ENCODE measurements at places on chromosomes 3 and 15. TPM values are rescaled to one million over a fixed set of nuclear protein-coding genes. Genes with fewer than 3 reads are reported as not detected.
A peak's percentile ranks its signal among the peaks of the same experiment; 100 is the strongest.

DNA sequence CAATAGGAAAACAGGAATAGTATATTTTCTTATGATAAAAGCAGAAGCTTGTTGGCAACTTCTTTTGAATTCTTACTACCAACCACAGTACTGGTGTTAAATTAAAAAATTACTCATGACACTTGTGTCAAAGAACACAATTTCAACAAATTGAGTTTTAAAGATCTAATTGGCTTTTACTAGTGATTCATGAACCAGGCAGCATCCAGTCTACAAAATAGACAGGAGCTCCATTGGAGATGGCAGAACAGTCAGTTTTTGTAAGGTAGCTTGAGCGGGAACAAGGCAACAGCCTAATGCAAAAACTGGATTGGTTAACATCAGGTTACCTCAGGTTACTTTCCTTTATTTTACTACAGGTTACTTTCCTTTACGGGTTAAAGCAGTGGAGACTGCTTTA lies 181.3 kb upstream of the THBS1 start:
- DNase-seq = no peak

DNA sequence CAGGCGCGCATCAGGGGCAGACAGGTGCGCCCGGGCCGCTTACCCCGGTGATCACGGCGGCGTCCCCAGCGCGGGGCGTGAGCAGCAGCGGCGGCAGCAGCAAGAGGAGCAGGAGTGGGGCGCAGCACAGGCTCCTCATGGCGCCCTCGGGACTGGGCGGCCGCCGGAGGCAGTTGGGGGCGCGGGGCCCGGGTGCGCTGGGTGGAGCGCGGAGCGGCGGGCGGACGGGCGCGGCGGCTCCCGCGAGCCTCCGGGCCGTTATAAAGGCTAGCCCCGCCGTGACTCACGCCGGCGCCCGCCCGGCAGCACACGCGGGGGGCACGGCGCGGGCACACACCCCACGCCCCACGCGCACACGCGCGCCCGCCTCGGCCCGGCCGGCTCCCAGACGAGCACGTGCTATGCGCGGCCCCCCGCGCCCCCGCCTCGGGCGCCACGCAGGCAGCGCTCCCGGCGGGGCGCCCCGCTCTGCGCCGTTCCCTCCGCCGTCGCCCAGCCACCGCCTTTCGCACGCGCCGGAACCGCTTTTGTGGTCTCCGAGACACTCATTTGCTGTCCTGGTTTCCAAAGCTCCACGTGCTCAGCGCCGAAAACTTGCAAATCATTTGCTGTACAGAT lies at the start of gene PROK2:
Gene PROK2, minus strand, starts transcription at position 235 of the 618 bp plus-strand sequence. Its CDS starts 96 bp downstream, at position 139.
- DNase-seq = no peak

GRCh38 chr15:39855400-39855799 lies 64.7 kb downstream of the GPR176 start:
- no peak for DNase-seq

DNA sequence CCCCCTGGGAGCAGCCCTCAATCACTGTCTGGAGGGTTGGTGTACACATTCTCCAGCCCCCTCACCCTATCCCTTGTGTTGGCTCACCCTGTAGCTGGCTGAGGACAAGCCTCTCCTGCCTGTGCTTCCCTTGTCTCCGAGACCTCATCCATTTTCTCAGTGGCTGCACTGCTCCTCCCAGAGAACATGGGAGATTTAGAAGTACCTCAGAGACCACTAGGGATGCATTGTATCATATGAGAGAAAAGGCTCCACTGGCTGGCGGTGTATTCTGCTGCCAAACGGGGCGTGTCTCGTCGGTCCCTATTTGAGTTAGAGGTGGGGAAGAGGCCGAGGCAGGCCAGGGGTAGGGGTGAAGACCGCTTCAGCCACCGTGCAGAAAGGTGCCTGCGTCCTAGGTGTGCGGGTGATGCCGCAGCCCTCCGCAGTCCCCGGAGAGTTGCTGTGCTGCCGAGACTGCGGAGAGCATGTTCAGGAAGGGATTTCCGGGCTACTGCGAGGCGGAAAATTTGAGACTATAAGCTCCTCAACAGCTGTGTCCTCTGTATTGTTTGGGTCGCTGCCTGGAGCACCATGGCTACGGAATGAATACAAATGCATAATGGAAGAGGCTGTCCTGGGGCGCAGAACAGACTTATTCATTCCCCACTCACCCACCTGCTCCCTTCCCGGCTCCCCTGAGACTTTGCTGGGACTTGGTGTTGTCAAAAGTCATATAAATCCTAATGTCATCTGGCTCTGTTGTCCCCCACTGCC lies 43.8 kb downstream of the SPSB4 start:
- no peak for DNase-seq

- no peak for DNase-seq
Measured at GRCh38 chr3:150421799-150422548, 13.9 kb downstream of the TSC22D2 start.

DNA sequence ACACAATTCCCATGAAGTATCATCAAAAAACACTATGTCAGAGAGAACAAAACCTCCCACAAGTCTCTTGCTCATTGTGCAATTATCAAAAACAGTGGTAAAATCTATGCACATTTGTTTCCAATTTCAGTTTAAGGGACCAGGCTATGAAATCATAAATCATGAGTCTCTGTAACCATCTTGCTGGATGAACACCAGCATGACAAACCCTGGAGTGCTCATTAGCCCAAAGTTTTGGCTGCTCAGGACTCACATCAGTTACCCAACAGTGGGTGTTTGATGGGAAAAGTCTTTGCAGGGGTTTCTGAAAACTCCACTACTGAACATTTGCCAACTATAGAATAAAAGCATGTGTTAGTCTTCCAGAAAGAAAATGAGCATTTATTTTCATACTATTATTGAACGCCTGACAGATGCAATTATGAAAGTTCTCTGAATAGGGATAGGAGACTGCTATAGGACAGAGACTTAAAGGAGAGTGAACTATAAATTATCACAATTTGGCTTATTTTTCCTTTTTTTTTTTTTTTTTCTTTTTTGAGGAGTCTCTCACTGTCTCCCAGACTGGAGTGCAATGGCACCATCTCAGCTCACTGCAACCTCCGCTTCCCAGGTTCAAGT lies 240.8 kb upstream of the KCNMB2 start:
- no peak for DNase-seq

GRCh38 chr3:126994661-126995245 lies 11.8 kb downstream of the PLXNA1 start:
- no peak for DNase-seq

DNA sequence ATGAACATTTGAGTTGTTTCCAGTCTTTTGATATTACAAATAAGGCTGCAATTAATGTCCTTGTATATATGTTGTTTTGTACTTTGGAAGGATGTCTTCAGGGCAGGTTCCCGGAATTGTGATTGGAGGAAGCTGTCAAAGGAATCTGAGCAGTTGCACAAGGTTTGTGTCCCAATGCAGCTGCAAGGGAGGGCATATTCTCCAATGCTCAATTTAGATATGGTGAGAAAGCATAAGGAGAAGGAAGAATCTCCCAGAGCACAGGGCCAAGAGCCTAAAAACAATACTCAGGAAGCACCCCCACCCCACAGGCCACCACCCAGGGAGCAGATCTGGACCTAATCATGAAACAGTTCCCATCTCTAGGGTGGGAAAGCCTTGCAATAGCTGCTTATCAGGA lies 228.0 kb upstream of the LRRFIP2 start:
- DNase-seq = no peak

- DNase-seq = no peak
Measured at GRCh38 chr15:51931638-51932037, 39.9 kb downstream of the LEO1 start.

GRCh38 chr3:30622790-30623189 lies 16.4 kb downstream of the TGFBR2 start:
- no peak for DNase-seq

DNA sequence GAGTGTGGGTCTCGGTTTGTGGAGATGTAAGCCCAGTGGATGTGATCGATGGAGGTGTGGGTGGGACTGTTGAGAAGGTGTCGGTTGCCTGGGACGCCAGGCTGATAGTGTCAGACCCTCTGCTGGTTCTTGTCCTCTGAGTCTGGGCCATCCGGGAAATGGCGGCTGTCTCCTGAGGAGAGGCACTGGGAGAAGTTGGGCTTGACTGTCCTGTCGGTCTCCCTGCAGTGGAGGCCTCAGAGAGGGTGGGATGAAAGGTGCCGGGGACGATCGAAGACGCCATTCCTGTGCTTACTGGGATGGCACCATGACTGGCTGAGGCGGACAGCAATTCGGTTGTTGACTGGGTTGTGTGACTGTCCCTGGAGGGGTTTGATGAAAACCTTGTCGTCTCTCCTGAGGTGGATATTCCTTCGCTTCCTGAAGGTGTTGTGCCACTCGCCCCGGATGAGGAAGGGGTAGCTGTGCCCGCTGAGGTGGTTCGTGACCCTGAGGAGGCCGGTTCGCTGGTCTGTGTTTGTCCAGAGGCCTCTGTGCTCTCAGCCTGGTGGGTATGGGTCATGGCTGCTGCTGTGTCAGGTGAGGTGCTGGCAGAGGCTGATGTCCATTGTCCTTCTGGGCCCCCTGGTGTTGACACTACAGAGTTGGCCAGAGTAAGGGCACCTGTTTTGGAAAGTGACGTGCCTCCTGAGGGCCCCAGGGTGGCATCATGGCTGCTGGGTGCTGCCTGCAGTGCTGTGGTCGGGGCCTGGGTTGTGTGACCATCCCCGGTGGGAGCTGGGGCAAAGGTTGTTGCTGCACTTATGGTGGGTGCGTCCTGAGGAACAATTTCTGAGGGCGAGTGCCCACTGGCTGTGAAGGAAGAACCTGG lies 22.8 kb downstream of the MUC4 start:
- no peak for DNase-seq

DNA sequence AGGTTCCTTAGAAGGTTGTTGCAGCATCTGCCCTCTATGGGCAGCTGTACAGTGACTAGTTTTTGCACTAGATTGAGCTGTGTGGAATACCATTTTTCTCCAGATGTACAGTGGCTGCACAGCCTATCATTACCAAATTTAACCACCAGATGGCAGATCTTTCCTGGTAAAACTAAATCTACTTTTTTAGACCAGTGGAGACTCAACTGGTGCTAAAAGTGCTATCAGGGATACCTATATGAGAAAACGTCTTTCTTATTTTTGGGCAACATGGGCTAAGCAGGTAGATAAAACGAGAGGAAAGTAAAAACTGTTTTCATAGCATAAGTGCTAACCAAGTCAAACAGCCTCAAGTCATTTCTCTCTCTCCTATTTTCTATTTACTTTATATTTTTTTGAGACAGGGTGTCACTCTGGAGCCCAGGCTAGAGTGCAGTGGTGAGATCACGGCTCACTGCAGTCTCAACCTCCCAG lies 21.2 kb downstream of the IGSF10 start:
- peak; percentile 69 for DNase-seq

DNA sequence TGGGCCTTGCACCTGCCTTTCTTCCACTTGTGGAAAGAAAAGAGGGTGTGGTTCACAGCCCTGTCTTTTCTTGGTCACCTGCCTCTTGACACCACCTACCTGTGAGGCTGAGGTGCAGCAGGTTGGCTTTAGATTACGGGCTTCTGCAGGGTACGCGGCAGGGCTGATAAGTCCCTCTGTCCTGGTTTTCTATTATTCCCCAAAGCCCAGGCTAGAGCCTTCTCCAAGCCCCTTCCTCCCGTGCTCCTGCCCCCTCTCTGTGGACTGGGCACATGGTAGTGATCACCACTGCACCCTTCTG lies 44.8 kb upstream of the HACD2 start:
- no peak for DNase-seq

DNA sequence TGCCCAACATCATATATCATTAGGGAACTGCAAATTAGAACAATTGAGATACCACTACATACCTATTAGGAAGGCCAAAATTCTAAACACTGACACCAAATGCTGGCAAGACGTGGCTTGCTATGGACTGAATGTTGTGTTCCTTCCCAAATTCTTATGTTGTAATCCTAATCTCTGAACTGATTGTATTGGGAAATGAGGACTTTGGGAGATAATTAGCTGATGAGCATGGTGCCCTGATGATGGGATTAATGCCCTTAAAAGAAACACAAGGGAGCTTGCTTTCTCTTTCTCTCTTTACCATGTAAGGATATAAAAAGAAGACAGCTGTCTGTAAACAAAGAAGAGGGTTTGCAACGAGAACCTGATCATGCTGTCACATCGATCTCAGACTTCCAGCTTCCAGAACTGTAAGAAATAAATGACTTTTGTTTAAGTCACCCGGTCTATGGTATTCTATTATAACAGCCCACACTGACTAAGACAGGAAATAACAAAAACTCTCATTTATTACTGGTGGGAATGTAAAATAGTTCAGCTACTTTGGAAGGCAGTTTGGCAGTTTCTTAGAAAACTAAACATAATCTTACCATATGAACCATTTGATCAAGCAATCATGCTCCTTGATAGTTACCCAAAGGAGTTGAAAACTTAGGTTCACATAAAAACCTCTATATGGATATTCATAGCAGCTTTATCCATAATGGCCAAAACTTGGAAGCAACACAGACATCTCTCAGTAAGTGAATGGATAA lies 458.3 kb upstream of the CBLB start:
- no peak for DNase-seq

GRCh38 chr15:100707229-100707628 lies 104.8 kb downstream of the ASB7 start:
- DNase-seq = no peak

- no peak for DNase-seq
Measured at GRCh38 chr15:69498987-69499386, 46.4 kb downstream of the RPLP1 start.

- no peak for DNase-seq
Measured at GRCh38 chr3:196643201-196643749, 3.8 kb downstream of the NRROS start.

GRCh38 chr3:157064402-157064801 lies 95.5 kb downstream of the CCNL1 start:
- no peak for DNase-seq

DNA sequence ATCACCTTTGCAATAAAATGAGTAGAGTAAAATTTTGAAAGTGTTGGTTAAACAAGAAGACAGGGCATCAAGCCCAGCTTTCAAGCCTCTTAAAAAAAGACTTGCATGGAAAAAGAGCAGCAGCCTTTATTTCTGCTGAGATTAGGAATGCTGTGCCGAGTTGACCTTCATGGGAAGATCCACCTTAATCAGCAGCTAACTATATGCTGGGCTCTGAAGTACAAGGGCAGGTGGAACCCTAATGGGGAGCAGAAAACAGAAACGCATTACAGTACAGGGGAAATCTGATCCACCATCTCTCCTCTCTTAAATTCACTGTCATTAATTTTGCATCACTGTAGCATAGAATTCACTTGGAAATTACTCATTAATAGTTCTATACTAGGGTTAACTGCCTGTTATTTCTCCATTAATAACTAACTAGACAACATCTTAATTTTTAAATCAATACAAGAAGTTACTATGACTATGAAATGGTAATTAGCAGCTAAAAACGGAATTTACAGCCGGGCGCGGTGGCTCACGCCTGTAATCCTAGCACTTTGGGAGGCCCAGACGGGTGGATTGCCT lies 133.6 kb downstream of the GHSR start:
- DNase-seq = no peak

- no peak for DNase-seq
Measured at GRCh38 chr3:175312791-175313190, 453.7 kb downstream of the NAALADL2 start.

- no peak for DNase-seq
Measured at GRCh38 chr3:2099028-2099671, 484 bp downstream of the CNTN4 start.

The TTLL13 gene
- total RNA-seq = 0.39 TPM

The RHOA gene
- 296 TPM for total RNA-seq

The CELF6 gene
- not detected for total RNA-seq

The CYP1A2 gene
- not detected for total RNA-seq

The HESX1 gene
- total RNA-seq = 1.1 TPM

Measured in Panc1 (cell line).